ENCODE measurements at places on chromosomes 13 and 19.

GRCh38 chr19:45589768-45590167 lies 5.2 kb upstream of the OPA3 start:
- no peak for DNase-seq

DNA sequence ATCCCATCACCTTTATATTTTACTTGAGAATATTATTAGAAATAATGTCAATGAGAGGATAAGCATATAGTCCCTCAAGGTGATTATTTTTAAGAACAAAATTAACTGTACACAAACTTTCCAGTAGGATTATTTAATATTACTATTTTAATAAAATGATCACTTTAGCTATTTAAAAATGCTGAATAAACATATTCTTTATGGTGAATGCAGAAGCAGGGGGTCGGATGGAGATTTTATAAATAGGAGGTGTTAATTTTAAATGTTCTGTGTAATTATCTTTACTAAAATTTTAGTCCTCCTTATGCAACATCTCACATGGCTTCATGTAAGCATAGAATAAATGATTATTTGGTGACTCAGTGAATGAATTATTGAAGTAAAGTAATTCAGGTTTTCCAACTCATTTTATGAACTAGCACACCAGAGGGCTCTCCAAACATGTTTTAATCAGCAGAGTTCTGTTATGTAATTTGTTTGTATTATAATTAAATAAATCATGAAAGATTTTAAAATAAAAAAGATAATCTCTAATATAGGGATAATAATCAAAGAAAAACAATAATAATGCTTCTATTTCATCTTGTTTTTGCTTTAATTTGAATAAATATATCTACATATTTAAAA lies 1635.2 kb downstream of the EFNB2 start:
- no peak for DNase-seq

GRCh38 chr19:39246951-39247669 lies 1.5 kb downstream of the IFNL4 start:
- DNase-seq: no peak

- DNase-seq: peak; percentile 28
Observed at GRCh38 chr13:27607125-27607524, 13.2 kb downstream of the LNX2 start.

DNA sequence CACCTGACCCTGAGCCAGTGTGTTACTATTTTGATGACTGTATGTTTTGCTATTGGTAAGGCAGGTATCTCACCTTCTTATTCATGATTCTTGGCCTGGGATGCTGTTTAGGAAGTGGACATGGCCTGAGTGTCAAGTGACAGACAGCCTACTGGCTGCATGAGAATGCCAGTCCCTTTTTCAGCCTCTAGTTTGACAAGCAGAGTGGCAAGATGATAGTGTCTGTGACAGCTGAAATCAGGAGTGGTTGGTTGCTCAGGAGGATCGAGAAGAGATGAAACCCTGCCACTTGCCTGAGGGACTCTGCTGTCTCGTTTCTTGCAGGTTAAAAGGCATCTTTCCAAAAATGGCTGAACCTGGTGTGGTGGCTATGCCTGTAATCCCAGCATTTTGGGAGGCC lies 7.1 kb upstream of the ELOF1 start:
- DNase-seq: no peak

Measured in AG04449 (cell line).